T follicular helper cell (primary cell): ENCODE measurements at places on chromosomes 12 and 14.

DNA sequence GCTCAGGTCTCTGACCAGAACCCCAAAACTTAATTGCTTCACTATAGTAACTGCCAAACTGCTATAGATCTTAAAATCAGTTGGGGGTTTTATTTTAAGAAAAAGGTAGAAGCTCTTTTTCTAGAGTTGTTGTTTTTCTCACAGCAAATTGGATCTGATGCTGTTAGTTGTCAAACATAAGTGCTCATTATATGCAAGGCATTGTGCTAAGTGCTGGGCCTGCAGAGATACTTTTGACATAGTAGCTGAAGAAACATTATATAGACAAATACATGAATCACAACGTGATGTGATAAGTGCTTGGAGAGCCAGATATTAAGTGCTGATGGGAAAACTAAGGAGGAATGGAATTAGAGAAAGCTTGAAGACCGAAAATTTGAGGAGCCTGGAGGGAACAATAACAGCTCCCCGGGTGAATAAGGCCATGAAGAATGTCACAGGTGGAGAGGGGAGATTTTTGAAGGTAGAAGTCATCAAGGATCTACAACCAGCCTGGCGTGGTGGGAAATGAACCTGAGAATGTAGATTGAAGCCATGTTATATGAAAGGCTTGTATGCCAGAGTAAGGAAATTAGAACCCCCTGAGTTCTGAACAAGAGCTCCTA lies 126.5 kb downstream of the DYRK2 start:
- no peak for DNase-seq

GRCh38 chr14:34336501-34336900 lies 125.5 kb downstream of the SPTSSA start:
- DNase-seq, result no peak

DNA sequence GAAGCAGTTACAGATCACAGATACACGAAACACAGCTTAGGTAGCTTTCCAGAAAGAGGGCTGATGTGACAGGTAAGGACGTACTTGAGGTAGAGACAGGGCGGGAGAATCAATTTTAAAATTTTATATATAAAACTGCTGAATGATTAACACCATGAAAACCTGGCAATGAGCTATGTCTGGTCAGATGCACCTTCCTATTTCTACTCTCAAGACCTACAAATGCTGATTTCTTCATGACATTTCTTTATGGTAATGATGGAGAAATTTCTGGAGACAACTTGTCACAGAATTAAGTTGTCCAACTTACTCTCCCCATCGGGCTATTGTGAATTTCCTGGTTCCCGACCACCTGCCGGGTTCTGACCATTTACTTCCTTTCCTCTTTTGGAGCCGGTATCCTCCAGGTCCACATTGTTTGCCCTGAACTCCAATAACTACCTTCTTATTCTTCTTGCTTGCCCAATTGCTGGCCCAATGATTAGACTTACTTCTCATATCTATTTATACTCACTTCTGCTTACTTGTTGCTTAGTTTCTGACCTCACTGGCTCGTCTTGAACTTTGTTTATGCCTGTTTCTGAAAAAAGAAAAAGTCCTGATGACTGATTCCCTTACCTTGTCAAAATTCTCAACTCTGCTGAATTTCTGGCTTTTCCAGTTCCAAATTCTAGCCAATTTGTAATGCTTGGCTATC lies 12.8 kb upstream of the ATP2B1 start:
- DNase-seq, result no peak

DNA sequence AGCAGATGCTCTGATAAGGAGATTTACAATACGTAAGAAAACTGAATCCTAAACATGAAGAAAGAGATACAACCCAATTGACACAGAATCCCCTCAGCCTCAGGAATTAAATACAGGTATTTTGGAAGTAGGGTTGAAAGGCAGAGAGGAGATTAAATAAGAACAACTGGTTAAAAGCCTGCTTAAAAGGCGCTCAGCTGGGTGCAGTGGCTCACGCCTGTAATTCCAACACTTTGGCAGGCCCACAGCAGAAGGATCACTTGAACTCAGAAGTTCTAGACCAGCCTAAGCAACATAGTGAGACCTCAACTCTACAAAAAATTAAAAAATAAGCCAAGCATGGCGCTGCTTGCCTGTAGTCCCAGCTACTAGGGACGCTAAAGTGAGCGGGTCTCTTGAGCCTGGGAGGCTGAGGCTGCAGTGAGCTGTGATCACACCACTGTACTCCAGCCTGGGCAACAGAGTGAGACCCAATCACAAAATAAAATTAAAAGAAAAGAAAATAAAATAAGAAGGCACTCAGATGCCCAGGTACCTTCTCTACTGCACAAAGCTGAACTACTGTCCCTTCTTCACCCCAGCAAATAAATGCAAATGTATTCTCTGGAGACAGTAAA lies 32.9 kb downstream of the MED13L start:
- no peak for DNase-seq

GRCh38 chr12:63816031-63816430 lies 28.5 kb upstream of the SRGAP1 start:
- no peak for DNase-seq

- no peak for DNase-seq
These were observed 60.1 kb downstream of the RPS29 start for GRCh38 chr14:49526101-49526500.

GRCh38 chr12:110421701-110422100 lies 18.2 kb upstream of the ANAPC7 start:
- no peak for DNase-seq

DNA sequence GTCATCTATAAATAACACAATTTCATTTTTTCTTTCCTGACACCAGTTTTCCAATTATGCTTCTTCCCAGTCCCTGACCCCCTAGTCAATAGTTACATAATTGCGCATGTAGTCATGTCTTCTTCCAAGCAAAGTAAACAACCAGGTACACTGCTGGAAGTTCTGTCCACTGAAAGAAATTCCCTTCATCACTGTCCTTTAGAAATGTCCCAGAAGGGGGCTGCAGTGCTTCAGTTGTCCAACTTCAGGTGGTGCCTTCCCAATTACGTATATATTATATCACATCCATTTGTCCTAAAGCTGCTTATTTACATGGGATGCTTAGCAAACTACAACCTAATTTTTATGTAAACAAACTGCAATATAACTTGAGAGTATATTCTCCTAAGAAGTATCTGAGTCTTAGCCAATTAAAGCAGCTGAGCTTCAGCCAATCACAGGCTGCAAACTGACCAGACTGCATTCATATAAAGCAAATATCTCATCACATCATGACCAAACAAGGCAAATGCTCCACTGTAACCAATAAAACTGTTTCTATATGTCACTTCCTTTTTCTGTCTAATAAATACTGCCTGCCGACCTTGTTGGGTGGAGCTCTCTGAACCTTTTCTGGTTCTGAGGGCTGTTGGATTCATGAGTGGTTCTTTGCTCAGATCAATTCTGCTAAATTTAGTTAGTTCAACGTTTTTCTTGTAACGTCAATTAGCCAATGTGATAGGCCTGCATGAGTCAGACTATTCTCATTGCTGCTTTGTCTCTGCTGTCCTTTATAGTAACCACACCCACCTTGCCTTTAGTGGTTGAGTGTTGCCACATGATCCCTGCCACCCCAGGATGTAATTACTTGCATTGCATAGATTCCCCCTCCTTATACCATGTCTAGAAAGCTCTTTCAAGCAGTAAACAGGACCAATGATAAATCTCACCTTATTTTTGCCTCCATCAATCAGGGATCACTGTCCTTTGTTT lies 239.3 kb downstream of the ALG10B start:
- DNase-seq, result no peak

- DNase-seq, result no peak
These were observed 32.7 kb upstream of the FBLN5 start for GRCh38 chr14:91980157-91980556.

DNA sequence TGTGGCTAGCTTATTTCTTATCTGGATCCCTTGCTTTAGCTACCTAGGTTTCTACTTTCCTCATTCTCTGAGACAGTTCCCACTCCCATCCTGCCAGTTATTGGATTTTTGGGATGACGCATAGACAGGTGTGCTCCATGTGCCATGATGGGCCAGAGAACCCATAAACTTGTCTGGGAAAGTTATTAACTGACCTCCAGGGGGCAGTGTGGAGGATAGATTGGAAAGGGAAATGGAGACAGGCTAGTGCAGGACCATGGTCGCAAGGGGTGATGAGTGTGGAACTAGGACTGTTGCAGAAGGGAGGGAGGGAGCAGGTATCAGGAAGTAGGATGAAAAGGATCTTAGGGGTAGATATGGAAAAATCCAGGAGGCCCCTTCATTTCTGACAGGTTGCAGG lies 80.3 kb downstream of the ESRRB start:
- DNase-seq, result no peak

- no peak for DNase-seq
These were observed 41.3 kb downstream of the FANCM start for GRCh38 chr14:45177076-45177475.

- no peak for DNase-seq
These were observed 55.8 kb downstream of the GALNT4 start for GRCh38 chr12:89468648-89469326.

GRCh38 chr14:95313707-95314106 lies 6.0 kb downstream of the CLMN start:
- no peak for DNase-seq

GRCh38 chr14:20614038-20614840 lies 23.1 kb upstream of the RNASE12 start:
- DNase-seq, result no peak

DNA sequence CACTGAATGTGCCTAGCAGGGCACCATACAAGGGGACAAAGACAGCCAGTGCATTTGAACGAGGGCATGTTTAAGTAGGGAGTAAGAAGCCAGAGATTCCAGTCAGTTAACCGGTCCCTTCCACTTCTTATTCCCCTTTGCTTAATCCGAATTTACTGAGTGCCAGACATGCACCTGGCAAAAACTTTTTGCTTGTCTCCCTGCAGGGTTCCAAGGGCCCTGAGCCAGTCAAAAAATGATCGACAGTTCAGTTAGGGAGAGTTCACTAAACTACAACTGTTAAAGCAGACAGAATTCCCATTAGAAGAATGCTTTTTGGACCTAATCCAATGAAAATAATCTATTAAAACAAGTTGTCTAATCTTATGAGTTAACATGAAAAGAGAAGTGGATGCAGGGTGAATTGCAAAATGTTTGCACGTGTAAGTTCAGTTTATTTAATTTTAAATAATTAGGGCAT lies 193.8 kb downstream of the TMTC2 start:
- no peak for DNase-seq

- no peak for DNase-seq
These were observed 411.0 kb upstream of the OR4E1 start for GRCh38 chr14:22084393-22085281.

DNA sequence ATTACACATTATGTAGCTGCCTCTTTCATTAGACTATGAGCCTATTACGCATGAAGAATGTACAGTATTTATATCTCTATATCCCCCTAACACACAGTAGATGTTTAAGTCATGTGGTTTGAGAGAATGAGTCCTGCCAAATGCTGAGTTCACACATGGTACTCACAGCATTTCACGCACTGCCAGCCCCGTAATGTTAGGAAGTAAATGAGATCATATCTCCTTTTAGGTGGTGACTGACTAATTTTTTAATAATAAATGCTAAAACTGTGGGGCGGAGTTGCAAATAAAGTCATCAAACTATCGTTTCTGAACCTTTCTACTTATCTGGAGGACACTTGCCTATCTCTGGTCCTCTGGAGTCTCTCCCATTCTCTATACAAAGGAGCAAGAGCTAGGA lies 343.8 kb downstream of the ADAMTS20 start:
- no peak for DNase-seq

DNA sequence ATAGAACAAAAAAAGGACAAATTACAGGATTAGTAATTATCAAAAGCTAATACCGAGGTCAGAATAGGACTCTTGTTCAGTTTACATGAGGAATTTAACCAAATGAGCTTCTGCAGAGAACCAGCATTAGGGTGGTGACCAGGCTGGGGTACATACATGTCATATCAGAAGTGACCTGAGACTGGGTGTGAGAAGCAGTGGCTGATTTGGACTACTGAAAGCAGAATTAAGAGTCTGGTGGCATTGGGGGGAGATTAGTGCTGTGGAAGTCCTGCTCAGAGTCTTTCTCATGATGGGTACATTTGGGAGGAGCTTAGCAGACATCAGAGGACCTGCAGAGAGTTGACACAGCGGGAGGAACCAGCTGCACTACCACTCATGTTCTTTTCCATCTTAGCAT lies 21.7 kb downstream of the TRAF3 start:
- DNase-seq, result no peak

- no peak for DNase-seq
These were observed 7.0 kb downstream of the DGKA start for GRCh38 chr12:55937981-55938380.

GRCh38 chr12:116783525-116784237 lies 45.6 kb downstream of the RNFT2 start:
- DNase-seq, result no peak

GRCh38 chr12:122215771-122216170 lies 10.1 kb downstream of the DIABLO start:
- DNase-seq, result no peak

- DNase-seq, result no peak
These were observed 9.1 kb downstream of the KRT8 start for GRCh38 chr12:52895726-52896189.

DNA sequence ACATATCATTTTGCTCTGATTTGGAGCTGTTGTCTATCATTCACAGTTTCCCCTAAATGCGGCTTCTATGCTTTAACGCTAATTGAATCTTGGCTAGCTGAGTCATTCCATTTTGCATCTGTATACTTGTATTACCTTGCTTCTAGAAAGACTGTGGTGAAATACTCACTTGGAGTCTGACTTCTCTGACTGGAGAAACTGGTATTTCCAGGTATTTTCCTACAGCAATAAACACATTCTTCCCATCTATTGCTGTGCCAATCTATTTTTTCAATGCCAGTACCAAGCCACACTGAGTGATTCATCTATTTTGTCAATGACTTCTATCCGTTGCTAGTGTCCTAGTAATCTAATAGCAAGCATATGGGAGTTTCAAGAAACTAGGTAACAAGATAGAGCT lies 76.0 kb upstream of the ST8SIA1 start:
- no peak for DNase-seq

DNA sequence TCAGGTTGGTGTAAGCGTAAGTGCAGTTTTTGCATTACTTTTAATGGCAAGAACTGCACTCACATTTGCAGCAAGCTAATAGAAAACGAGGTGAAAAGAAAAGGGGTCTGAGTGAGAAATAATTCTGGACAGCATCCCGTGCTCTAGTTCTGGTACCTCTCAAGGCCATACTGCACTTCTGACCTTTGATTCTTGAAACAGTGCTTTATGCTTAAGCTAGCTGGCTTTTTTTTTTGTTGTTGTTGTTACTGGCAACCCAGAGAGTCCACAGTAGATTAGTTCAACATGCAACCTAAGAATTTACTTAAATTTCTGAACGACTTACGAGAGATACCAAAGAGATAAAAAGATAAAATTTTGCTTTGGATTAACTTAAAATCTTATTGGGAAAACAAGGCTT lies 75.2 kb upstream of the PRKD1 start:
- no peak for DNase-seq
